ENCODE measurements at places on chromosomes 1 and 21.

DNA sequence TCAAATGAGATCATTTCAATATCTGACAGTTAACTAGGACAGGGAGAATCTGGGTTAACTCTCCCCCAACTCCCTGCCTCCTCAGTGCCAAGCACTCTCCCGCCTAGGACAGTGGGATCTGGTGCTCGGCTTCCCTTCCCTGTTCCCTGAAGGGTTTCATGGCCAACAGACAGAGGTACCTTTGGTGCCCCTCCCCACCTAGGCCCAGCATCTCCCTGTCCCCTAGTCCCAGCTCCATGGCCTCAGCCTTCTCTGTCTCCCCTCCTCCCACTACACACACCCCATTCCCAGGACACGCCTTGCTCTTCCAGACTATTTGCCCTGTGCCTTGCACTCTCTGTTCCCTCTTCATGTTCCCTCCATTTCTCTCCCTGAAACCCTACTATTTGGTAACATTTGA lies 77.1 kb downstream of the CD247 start:
- DNase-seq = no peak

DNA sequence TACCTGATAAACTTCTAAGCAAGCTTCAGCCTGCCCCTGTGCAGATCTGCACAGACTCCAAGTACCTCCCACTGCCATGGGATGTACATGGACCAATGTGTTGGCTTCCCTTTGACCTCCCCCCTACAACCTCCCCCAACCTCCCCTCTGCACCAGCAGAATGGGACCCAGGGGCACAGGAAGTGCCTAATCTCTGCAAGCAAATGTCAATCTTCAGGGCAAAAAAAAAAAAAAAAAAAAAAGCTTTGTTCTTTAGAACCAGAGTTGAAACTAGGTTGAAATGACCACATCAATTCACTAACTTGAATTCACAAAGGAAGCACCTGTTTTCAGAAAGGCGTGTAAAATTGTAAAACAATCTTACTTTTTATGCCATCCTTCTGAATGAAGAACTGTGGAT lies 53.9 kb upstream of the TIAM1 start:
- no peak for DNase-seq

DNA sequence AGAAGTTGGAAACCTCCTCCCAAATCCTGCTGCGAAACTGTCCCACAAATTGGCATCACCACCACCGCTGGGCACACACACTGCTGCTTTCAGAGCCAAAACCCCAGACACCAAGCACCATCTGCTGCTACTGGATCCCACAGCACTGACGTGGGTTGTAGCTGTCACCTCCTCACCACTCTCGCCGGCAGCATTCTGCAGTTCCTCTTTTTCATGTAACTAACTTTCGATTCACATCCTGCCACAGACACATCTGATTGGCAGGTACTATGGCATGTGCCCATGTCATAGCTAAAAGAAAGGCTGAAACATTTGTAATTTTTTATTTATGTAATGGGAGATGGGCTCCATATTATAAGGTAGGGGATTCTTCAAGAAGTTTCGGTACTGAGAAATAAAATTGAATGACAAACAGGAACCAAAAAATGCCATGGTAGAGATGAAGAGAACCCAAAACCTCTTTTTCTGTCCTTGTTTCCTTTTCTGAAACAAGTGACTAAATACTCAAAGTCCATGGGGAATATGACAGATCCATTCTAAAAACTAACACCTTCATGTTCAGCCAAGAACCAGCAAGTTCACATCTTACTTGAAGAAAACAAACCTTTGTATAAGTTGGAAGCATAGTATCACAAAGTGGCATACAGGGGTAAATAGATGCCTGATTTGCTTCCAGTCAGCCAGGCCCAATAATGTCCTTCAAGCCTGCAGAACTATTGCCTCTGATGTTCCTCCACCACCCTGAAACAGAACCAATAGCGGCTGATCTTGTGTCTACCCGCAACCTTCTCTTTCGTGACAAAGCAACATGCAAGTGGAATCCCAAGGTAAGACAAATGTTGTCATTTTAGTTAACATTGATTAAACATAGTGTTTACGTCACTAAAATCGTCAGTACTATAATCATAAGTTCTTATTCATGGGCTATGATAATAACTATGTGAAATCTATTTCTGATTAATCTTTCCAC lies 26.6 kb upstream of the RGS13 start:
- DNase-seq = no peak

- no peak for DNase-seq
These were observed 811 bp downstream of the EXO1 start for GRCh38 chr1:241848686-241849344.

DNA sequence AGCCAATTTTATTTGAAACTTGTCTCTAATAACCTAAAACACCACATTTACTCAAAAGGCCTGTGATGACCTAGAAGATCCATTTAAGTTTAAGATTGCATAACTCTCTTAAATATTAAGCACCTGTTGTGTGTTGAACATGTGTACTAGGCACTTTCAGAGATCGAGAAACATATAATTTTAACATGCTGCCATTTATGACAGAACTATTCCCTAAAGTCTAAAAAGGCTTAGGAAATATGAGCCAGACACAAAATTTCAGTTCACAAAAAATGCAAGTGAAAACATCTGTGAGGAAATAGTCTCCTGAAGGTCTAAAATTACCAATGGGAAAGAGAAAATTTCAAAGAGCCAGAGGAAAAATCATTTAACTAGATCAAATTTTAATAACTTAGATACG lies 37.7 kb downstream of the CEP170 start:
- no peak for DNase-seq

DNA sequence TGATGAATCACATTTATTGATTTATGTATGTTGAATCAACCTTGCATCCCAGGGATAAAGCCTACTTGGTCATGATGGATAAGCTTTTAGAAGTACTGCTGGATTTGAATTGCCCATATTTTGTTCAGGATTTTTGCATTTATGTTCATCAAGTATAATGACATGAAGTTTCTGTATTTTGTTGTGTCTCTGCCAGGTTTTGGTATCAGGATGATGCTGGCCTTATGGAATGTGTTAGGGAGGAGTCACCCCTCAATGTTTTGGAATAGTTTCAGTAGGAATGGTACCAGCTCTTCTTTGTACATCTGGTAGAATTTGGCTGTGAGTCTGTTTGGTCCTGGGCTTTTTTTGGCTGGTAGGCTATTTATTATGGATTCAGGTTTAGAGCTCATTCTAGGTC lies 1643.1 kb upstream of the B3GALT2 start:
- DNase-seq = no peak

DNA sequence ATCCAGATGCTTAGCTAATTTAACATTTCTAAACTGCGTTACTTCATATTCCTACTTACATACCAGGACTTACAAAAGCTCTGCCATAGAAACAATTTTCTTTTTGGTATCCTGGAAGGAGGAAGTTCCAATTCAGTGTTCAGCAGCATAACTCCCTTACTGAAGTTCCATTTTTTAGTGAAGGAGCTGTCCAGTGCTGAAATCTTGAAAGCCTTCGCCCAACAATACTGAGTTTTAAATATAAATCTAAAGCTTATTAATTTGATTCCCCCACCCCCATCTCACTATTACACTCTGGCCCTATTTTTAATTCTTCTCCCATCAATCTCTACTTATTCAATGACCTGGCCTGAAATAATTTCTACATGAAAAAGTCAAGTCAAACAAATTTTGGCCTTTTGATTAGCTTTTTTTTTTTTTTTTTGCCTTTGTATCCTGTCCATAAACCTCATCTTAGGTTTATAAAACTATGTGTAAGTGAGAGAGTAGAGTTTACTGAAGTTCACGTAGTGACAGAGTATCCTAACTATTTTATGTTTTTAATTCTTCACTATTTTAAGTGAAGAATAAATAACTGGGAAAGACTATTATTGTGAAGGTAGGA lies 323.0 kb upstream of the PLD5 start:
- DNase-seq = peak; percentile 5

GRCh38 chr1:72230746-72231145 lies 51.6 kb downstream of the NEGR1 start:
- DNase-seq = peak; percentile 18

- DNase-seq = peak; percentile 80
These were observed 65.1 kb downstream of the GADD45A start for GRCh38 chr1:67749844-67750690.

- DNase-seq = no peak
These were observed 10.3 kb downstream of the ACTRT2 start for GRCh38 chr1:3031401-3032221.

- DNase-seq = no peak
These were observed 177.2 kb downstream of the SMYD3 start for GRCh38 chr1:246329900-246330299.

- DNase-seq = no peak
These were observed 3.8 kb downstream of the GFI1 start for GRCh38 chr1:92482665-92483609.

DNA sequence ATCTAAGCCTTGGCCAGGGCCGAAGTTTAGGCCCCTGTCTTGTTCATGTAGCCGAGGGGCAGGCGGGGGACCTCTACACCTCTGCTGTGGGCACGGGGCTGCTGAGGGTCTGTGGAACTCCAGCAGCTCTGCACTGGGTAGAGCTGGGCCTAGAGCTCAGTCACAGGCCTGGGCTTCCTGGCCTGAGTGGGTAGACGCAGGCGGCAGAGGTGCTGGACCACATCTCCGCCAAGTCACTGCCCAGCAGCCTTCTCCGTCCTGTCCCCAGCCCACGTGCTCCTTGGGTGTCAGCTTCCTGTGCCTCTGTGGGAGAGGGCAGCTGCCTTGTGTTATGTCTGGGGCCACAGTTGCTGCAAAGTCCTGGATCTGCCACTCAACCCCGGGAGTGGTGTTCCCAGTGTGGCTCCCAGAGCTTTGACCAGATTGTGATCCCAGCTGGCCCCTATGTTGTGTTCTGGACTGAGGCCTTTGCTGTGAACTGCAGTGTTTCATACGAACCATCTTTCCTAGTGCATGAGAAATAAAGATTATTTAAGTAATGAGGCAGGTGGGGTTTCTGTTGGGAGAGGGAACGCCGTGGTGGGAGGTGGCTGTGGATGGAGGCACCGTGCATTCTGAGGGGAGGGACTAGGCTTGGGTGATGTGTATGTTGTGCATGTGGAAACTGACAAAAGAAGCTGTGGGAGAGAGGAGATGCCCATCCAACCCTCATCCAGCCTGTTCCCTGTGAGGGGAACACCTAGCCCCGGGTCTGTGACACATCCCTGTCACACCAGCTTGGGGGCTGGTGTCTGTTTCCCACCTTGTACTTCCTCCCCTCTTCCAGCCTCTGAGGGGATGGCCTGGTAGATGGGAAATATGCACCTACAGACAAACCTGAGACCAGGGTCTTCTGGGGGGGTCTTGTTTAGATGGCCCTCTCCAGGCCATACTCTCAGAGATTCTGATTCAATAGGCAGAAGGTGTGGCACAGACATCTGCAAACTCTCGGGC lies 12.2 kb downstream of the AMPD2 start:
- no peak for DNase-seq

GRCh38 chr1:56547977-56548376 lies 31.4 kb downstream of the PLPP3 start:
- no peak for DNase-seq

DNA sequence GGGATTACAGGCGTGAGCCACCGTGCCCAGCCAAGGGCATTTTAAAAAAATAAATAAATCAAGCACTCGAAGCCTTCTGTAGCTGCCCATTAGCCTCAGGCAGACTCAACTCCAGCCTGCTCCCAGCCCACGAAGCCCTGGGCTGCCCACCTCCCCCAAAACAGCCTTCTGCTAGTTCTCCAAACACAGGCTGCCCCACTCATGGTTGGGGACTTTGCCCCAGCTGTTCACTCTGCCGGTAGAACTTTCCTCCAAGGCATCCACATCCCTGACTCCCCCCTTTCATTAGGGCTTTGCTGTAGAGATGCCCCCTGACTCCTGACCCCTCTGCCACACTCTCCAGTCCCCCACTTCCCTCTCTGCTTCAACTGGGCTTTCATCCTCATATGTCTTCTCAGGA lies 29.7 kb upstream of the LAPTM5 start:
- no peak for DNase-seq

DNA sequence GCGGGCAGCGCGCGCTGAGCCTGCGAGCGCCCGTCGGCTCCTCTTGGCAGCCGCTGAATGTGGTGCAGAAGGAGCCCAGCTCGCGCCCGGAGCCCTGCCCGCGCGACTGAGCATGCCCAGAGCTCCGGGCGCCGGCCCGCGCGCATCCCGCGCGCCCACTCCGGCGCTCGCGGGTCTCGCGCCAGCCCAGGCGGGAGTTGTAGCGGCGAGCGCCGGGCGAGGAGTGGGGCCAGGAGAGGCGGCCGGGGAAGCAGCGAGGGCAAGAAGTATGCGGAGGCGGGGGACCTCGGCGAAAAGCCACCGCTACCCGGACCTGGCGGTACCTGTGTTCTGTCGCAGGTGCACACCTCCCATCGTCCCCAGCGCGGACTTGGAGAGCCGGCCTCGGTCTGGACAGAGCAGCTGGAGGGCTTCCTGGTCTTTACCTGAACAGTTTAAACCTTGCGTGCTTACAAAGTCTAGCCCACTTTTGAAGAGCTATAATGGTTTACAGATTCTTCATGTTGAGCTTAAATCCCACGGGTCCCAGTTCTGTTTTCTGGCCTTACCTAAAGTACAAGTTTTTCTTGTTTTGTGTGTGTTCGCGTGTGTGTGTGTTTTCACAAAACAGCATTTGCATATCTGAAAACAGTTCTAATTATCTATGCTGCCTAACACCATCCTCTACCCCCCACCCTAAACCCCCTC lies at the start of gene DDAH1:
Gene DDAH1, minus strand, starts transcription at position 61 of the 687 bp plus-strand sequence. CDS start 114 bp downstream, outside the sequence.
- peak; percentile 79 for DNase-seq

DNA sequence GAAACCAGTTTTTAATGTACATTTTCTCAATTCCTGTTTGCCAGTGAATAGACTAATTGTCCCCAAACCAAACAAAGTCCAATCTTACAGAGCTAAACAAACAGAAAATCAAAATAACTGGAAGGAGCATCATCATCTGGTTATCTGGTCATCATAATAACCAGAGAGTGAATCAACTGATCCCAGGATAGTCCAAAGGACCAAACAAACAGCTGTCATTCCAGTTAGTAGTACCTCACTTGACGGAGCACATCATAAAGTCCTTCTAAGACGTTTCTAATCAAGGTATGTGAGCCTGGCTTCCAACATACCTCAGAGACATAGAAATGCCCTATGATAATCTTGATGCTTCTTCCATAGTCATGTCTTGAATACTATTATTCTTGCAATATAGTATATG lies 240.5 kb downstream of the LTN1 start:
- DNase-seq = no peak

GRCh38 chr21:20329636-20330035 lies 668.6 kb upstream of the NCAM2 start:
- no peak for DNase-seq

DNA sequence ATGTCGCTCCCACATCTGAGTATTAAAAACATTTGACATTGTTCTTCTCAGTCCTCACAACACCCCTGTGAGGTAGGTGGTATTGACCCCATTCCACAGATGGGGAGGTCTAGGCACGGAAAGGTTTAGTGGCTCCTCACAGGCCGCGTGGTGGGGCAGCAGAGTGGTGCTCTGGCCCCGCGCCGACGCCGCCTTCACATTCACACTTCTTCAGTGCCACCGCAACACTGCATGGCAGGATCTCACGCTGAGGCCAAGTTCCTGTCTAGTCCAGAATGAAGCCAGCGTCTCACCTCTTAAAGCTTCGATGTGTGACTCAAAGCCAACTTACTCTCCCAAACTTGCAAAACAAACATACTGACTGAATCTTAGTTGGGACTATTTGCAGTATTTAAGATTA lies 12.1 kb downstream of the ICMT start:
- DNase-seq = no peak

All from iris pigment epithelial cell (primary cell).